Bronchial smooth muscle cell (primary cell): ENCODE measurements at places on chromosomes 1 and 21. TPM values are rescaled to one million over a fixed set of nuclear protein-coding genes. Genes with fewer than 3 reads are reported as not detected.

Gene OR2M3
- total RNA-seq = not detected in 2 replicates

Gene KRTAP12-2
- total RNA-seq = not detected in 2 replicates

Gene LRRC3
- total RNA-seq = under 0.01 TPM in 2 replicates

Gene PCBP3
- 0.69 and 1.1 TPM in 2 replicates for total RNA-seq

Gene KCNA2
- total RNA-seq = under 0.01 TPM in 2 replicates

Gene RIMS3
- 0.16 and 0.17 TPM in 2 replicates for total RNA-seq

Gene CRP
- not detected in 2 replicates for total RNA-seq

Gene GJA4
- total RNA-seq = not detected in 2 replicates

Gene BRINP3
- total RNA-seq = not detected in 2 replicates

Gene HRNR
- not detected in 2 replicates for total RNA-seq

Gene OPTC
- not detected in 2 replicates for total RNA-seq

Gene LRRC53
- not detected in 2 replicates for total RNA-seq

Gene PLA2G2F
- total RNA-seq = not detected in 2 replicates

Gene EDARADD
- total RNA-seq = under 0.01 TPM in 1 of 2 replicates, not detected in the other
